Sigmoid colon (tissue), 7 donors: ENCODE measurements at places on chromosomes 4 and X.

- no peak for DNase-seq
Measured at GRCh38 chr4:10017037-10017893, 4.0 kb downstream of the SLC2A9 start.

- no peak for DNase-seq
Measured at GRCh38 chrX:69968950-69969349, 80.8 kb downstream of the AWAT2 start.

DNA sequence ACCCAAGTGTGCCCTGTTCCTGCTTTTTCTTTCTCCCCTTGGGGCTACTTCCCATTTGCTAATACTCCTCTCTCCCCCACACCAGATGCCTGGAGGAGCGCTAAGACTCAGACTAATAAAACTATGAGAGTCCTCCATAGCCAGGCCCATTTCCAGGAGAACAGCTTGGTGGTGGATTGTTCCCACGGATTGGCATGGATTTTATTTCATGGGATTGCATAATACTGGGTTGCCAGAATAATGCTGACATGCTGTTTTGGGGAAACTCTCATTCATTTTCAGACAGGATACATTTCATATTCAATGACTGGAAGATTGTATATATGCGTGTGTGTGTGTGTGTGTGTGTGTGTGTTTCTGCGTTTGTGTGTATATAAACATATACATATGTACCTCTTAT is 447.5 kb upstream of the PITX2 start:
- DNase-seq: no peak

- no peak for DNase-seq
Measured at GRCh38 chr4:90002441-90003062, 107.9 kb downstream of the MMRN1 start.

GRCh38 chr4:7750523-7750922 is 189.1 kb downstream of the AFAP1 start:
- DNase-seq: no peak

DNA sequence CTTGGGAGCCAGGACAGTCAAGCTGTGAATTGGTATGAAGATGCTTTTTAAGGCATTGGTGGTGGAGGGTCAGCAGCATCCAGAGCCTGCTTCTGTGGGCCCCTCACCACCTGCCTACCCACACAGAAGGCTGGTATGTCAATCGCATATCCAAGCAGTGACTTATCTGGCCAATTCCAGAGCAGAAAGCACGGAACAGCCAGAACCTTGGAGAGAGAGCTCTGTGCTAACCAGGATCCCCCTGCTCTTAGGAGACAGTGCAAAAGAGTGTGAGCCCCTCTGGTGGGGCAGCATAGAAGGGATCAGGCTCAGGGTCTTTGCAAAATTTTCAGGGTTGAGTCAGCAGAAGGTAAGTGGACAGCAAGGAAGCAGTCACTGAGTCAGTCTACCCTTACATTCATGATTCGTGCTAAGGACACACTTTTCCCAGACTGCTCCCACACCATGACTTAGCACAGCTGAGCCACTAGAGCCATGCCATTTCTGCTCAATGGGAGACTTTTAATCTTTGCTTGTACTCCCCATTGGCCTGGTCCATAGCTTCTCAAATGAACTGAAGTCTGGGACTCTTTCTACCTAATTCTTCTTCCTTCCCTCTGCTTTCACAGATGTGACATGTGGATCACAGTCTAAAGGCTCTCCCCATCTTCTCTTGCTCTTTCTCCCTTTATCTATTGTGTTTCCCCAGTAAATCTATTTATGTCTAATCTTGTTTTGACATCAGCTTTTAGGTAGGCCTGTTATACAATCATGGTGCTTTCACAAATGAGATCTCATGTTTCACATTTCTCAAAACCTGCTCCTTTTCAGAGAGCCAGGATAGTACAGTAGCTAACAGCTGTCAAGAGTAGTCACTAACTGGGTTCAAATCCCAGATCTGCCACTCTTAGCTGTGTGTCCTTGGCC is 20.0 kb downstream of the MORF4L2 start:
- DNase-seq: no peak

DNA sequence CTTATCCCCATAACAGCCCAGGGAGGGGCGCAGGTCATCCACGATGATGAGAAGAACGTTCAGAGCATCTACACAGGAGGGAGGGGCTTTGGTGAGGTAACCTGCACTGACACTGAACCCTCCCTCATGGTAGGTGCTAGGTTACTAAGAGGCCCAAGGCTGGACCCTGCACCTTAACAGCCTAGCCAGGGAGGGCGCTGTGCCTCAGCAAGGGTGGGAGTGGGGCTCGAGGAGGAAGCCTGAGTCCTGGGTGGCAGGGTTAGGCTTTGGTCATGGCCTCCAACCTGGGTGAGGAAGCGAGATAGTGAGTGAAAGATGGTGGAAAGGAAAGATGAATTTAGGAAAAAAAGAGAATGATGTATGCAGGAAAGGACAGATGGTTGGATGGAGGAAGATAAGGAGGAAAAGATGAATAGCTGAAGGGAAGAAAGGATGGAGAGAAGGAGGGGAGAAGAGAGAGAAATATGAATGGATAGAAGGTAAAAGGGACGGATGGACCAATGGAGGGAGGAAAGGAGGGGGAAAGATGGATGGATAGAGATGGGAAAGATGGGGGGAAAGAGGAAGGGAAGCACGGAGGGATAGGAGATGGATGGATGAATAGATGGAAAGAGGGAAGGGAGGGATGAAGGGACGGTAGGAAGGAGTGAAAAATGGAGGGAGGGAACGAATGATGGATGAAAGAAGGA is 736 bp downstream of the IDS start:
- no peak for DNase-seq

GRCh38 chr4:113131621-113132020 is 82.2 kb downstream of the ANK2 start:
- no peak for DNase-seq

DNA sequence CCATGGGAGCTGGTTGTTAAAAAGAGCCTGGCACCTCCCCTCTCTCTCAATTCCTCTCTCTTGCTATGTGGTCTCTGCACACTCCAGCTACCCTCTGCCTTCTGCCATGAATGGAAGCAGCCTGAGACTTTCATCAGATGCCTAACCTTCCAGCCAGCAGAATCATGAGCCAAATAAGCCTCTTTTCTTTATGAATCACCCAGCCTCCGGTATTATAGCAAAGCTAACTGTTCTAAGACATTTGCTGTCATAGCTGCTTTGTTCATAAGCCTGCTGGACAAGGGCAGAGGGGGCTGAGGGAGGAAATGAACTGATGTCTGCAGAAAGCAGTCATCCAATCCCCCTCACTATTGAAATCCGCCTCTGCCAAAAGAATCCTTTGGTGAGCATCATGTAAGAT is 196.7 kb downstream of the ZNF330 start:
- DNase-seq: no peak

DNA sequence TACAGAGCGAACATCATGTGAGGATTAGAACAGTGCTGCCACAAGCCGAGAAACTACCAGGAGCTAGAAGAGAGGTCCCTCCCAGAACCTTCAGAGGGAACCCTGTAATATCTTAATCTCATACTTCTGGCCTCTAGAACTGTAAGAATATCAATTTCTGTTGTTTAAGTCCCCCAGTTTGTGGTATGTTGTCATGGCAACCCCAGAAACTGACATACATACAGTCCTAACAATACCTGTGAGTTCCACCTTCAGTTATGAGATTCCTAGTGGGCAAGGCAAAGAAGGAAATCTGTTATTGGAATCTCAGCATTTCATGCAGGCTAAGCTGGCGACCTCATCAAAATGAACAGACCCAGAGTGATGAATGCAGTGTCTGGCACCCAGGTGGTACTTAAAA is 42.5 kb downstream of the ZBTB49 start:
- DNase-seq: no peak

DNA sequence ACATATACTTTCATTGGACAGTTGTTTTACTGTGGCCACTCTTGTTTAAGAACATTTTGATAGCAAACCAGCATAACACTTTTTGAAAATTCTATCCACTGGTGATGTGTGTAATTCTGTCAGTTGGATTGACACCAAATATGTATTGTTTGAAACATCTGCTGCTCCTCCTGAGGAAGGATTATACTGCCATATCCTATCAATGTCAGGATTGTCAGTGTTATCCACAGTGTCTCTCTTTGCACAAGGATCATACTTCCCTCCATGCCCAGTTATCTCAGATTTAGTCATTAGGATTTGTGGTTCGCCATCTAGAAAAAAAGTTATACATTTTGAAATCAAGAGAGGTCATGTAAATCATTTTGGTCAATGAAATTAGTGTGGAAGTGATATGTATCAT is 1859.6 kb downstream of the C4orf33 start:
- DNase-seq: no peak

DNA sequence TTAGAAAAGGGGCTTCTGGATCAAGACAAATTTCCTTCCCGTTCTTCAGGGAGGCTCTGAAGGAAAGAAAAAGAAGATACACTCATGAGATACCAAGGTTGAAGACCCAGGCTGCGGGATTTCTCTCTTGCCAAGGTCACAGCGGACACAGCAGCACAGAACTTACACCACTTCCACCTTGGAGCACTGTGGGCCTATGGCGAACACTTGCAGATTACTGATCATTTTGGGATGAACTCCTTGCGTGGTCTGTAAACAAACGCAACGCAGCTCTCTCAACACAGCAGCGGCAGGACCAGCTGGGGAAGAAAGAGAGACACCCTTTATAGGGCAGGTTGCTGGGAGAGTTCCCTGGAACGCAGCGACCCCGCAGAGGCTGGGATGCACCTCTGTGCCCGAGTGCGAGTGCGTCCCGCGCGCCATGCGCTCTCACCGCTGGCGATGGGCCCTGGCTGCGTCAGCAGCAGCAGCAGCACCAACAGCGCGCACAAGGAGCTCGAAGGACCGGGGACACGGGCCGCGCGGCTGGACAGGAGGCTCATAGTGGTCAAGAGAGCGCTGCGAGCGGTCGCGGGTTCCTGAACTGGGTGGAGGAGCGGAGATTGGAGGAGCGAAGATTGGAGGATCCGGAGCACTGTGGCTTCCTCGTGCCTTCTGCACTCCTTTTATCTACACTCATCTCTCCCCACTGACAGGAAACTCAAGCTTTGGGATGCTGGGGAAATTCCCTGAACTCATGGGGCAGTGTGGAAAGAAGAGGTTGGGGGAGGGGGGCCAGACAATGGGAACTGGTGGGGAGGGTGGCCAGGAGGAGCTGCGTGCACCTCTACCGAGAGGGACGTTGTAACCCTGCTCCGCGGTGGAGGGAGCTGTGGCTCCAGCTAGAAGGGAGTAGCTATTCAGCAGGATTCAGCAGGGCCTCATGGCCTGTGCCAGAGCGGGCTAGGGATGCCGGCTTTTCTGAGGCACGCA is at the start of gene CXCL5:
TSS of gene CXCL5 (minus strand) at position 638 of the 972 bp plus-strand sequence. CDS start at position 542, 96 bp downstream.
- no peak for DNase-seq

- no peak for DNase-seq
Measured at GRCh38 chr4:147479786-147480185, 1.1 kb upstream of the EDNRA start.

DNA sequence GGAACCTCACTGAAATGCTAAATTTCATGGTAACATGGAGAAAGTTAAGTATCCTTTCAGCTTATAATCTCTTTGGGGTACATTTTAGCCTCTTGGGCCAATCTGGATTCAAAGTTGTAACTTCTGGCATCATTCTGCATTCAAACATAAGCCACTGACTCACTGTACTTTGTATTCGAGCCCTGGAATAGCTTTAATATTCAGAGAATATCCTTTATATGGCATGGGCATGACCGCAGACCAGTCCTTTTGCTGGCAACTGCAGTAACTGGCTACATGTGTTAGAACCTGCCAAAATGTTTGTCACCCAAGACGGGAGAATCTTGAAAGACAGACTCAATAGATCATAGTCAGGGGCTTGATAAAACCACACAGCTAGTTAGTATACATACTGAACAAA is 3.3 kb downstream of the GASK1B start:
- no peak for DNase-seq

DNA sequence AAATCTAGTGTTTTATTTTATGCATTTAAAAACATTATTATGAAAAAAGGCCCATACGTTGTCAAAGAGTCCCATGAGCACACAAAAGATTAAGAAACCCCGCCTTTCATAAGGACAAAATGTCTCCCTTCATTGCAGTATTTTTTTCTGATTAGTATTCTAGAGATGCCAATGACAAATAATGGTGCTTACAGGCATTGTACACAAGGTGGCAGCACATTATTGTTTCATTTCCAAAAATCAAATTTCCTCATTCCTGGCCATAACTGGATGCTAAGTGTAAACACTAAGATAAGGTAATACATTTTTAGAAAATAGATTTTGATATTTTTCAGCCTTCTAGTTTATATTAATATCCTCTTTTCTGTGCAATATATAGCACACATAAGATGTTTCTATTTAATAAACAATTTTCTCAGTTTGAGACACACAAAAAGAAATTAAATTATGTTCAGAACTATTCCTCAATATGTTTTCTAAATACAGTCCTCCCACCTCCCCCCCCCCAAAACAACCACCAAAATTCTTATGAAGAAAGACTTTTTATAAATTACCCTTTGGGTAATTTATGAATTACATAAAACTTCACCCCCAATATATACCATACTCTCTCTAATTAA is 47.7 kb downstream of the TIGD2 start:
- DNase-seq: no peak

GRCh38 chr4:41307638-41308037 is 50.9 kb downstream of the UCHL1 start:
- no peak for DNase-seq

DNA sequence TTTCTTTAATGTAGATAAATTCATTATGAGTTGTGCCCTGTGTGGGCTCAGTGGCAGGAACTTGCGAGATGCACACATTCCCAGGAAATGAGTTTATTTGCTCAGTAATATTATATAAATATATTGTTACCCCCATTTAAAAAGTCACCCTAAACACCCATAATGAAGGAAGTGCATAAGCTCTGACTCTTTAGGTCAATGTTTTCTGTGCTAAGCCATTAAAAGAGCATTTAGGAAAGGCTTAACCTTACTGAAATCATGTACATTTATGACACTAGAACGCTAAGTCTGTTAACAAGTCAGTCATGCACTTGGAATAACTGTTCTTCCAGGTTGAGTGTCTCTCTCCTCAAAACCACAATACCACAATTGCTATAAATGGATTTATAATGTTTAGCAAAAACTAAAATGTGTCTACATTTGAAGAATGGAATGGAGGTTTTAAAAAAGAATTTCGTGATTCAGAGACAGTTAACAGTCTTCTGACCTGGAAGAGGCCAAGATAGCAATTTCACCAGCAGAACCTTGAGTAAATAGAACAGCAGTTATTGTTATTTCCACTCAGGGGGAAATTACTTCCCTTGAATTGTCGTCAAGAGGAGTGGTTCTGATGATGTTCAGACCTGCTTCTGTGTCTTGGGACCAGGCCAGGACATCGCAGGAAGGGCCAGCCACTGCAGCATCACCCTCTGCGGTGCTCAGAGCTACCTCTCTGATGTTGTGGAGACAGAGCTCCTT is 91.1 kb upstream of the VEGFC start:
- DNase-seq: no peak

GRCh38 chr4:118869808-118870342 is 18.8 kb upstream of the SYNPO2 start:
- no peak for DNase-seq
